ENCODE measurements at places on chromosomes 5 and 9.

GRCh38 chr9:137376386-137376785 lies 46.6 kb downstream of the EXD3 start:
- no peak overlapping the region for H3K4me3 ChIP-seq
- H3K27ac ChIP-seq = no peak overlapping the region
- H3K4me1 ChIP-seq = peaks cover 5% of the 10 kb centered on the region
- H3K27me3 ChIP-seq = no peaks in the 10 kb centered on the region

- no peak for DNase-seq
- H3K36me3 ChIP-seq = peaks cover 20% of the 10 kb centered on the region
- peaks cover 14% of the 10 kb centered on the region for H3K4me1 ChIP-seq
- no peaks in the 10 kb centered on the region for H3K27me3 ChIP-seq
These were observed 333.3 kb downstream of the ARRDC3 start for GRCh38 chr5:91049800-91050199.

DNA sequence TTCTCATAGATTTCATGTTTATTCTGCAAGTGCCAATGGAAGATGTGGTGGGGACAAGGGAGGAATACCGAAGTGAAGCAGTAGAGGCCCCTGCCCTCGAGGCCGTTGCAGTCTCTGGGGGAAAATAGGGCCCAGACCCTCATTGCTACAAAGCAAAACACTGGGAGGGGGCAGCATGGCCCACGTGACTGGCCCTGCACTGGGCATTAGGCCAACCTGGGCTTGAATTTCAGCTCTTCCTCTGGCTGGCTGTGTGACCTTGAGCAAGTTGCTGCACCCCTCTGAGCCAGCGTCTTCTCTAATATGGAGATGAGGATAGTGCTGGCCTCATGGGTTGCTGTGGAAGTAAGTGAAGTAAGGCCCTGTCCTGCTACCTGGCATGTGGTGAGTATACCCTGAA lies 709 bp upstream of the SYNPO start:
- no peak overlapping the region for H3K4me3 ChIP-seq
- no peaks in the 10 kb centered on the region for H3K36me3 ChIP-seq
- DNase-seq = no peak
- peak overlapping the region; percentile 36 for H3K27ac ChIP-seq
- H3K27me3 ChIP-seq = peaks cover 8% of the 10 kb centered on the region

GRCh38 chr5:154264549-154265196 lies 74.1 kb downstream of the GALNT10 start:
- H3K27me3 ChIP-seq = peaks cover 5% of the 10 kb centered on the region
- no peak for DNase-seq
- H3K36me3 ChIP-seq = peaks cover 11% of the 10 kb centered on the region
- H3K4me1 ChIP-seq = peaks cover 39% of the 10 kb centered on the region
- no peak overlapping the region for H3K27ac ChIP-seq

DNA sequence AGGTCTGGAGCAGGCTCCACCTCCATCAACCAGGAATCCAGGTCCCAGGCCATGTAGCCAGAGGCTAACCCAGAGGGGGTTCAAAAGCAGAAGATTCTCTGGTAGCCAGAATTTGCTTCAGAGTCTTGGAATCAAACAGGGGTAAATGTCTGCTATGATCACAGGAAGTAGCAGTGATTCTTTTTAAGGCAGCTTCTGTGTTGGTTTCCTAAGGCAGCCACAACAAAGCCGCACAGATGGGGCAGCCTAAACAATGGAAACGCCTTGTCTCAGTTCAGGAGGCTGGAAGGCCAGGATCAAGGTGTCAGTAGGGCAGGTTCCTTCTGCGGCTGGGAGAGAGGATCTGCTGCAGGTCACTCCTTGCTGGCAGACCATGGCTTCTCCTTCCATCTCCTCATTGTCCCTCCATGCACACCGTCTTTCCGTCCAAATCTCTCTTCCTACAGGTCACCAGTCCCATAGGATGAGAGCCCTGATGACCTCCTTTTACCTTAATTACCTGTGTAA lies 167.3 kb downstream of the ROR2 start:
- peak overlapping the region; percentile 40 for H3K27ac ChIP-seq
- H3K4me3 ChIP-seq = no peak overlapping the region
- H3K4me1 ChIP-seq = peaks cover 74% of the 10 kb centered on the region
- no peak for DNase-seq
- peaks cover 67% of the 10 kb centered on the region for H3K36me3 ChIP-seq

DNA sequence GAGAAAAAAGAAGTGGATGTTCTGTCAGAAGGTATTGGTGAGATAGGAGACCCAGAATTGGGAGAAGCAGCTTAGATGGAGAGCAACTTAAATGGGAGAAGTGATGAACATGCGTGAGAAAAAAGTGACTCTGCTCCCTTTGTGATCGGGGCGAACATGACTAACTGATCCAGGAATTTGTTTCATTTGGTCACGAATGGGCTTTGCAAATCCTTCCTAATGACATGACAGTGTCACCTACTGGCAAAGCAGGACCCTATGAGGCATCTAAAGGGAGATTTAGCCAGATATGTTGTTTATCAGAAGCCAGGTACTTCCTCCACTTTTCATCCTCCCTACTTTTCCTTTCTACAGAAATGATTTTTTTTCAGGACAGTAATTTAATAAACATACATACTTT lies 787.4 kb upstream of the RGMB start:
- no peak overlapping the region for H3K27ac ChIP-seq
- H3K36me3 ChIP-seq = no peaks in the 10 kb centered on the region
- H3K4me1 ChIP-seq = no peaks in the 10 kb centered on the region
- H3K4me3 ChIP-seq = no peak overlapping the region
- peaks cover under 1% of the 10 kb centered on the region for H3K27me3 ChIP-seq

DNA sequence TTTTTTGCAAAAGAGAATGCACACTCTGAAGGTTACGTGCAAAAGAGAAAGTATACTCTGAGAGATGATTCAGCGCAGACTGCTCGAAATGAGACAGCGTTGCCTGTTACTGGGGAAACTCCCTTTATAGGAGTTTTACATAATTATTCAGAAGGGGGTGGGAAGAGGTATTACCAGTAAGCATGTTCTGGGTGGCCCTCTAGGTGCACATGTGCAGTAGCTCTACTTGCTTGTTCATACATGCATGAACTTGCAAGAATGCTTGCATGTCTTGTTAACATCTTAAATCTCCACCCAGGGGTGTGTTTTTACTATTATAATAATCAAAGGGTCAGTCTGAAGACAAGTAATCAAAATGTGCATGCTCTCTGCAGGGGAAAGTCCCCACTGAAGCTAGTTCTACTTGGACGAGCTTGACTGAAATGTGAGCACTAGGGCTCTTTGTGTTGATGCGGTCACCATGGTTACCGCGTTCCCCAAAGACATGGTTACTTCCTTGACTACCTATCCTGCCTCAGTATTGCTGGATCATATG lies 75.5 kb downstream of the SGCD start:
- no peaks in the 10 kb centered on the region for H3K36me3 ChIP-seq
- no peaks in the 10 kb centered on the region for H3K27me3 ChIP-seq
- peaks cover 22% of the 10 kb centered on the region for H3K4me1 ChIP-seq
- H3K27ac ChIP-seq = no peak overlapping the region
- no peak overlapping the region for H3K4me3 ChIP-seq
- DNase-seq = peak; percentile 52

DNA sequence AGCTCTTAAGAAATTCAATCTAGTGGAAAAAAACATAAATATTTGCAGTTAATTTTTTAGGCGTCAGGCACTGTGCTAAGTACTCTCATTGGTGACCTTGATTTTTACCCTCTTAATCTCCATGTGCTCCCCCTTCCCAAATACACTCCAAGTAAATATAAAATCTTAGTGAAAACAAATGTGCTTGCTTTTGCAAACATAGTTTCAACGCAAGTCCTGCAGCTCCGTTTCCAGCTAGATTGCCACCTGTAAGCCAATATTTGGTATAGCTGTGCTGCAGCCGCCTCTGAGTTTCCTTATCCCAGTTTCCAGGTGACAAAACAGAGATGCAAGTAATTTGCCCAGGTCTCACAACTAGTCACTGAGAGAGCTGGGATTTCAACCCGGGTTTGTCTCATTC lies 1.9 kb upstream of the MTMR12 start:
- DNase-seq = no peak
- H3K4me1 ChIP-seq = peaks cover 11% of the 10 kb centered on the region
- H3K27ac ChIP-seq = no peak overlapping the region
- peaks cover 22% of the 10 kb centered on the region for H3K27me3 ChIP-seq
- H3K36me3 ChIP-seq = peaks cover 12% of the 10 kb centered on the region

DNA sequence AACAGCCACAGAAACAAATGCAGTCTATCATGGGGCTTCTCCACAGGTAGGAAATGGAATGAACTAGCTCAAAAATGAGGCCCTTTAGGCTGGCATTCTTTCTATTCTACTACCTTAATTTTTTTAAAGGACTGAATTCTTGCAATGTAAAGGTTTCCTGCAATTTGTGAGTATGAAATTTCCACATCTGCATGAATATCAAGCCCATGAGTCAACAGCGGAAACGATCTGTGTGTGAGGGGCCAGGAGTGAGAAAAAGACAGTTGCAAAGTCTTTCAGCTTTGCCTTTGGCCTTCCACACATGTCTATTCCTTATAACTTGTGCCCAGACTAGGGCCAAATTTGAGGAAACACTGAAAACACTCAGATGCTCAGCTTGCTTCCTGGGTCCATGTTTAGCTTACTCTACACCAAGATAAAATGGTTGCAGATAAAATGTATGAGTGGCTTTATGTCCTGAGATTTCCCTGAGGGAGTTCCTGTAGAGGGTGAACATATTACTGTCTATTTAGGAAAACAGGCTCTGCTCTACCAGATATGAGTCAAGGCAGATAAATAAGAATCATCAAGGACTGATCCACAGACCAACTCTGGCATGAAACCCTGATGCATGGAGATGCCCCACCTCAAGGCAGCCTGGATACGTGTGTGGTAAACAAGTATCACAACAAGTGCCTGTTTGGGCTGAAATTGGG lies 46.5 kb downstream of the RETREG1 start:
- no peak overlapping the region for H3K4me3 ChIP-seq
- peaks cover 22% of the 10 kb centered on the region for H3K4me1 ChIP-seq
- peaks cover 16% of the 10 kb centered on the region for H3K27me3 ChIP-seq
- DNase-seq = no peak
- no peak overlapping the region for H3K27ac ChIP-seq

- peak overlapping the region; percentile 98 for H3K4me3 ChIP-seq
- DNase-seq = peak; percentile 75
- no peaks in the 10 kb centered on the region for H3K36me3 ChIP-seq
These were observed 2.1 kb downstream of the EDIL3 start for GRCh38 chr5:84382363-84383295.

- H3K36me3 ChIP-seq = no peaks in the 10 kb centered on the region
- no peak for DNase-seq
- no peak overlapping the region for H3K27ac ChIP-seq
- H3K27me3 ChIP-seq = no peaks in the 10 kb centered on the region
- no peak overlapping the region for H3K4me3 ChIP-seq
- H3K4me1 ChIP-seq = peaks cover 39% of the 10 kb centered on the region
These were observed 318.6 kb upstream of the CD180 start for GRCh38 chr5:67515020-67515689.

DNA sequence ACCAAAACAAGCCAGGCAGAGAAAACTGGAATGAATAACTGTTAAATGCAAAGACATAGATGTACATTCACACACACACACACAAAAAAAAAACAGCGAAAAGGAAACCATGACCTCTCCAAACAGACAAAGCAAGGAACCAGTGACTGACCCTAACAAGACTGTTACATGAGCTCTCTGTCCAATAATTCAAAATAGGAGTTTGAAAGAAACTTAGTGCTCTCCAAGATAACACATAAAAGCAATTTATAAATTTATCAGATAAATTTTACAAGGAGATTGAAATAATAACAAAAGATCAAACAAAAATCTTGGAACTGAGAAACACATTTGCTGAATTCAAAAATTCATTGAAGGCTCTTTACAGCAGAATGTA lies 423.5 kb upstream of the RGMB start:
- no peak overlapping the region for H3K4me3 ChIP-seq
- no peaks in the 10 kb centered on the region for H3K4me1 ChIP-seq
- no peak overlapping the region for H3K27ac ChIP-seq

- no peak overlapping the region for H3K27ac ChIP-seq
- no peak overlapping the region for H3K4me3 ChIP-seq
- peaks cover 26% of the 10 kb centered on the region for H3K4me1 ChIP-seq
- DNase-seq = no peak
- H3K36me3 ChIP-seq = no peaks in the 10 kb centered on the region
- peaks cover 4% of the 10 kb centered on the region for H3K27me3 ChIP-seq
These were observed 12.9 kb upstream of the CAST start for GRCh38 chr5:96649251-96649662.

DNA sequence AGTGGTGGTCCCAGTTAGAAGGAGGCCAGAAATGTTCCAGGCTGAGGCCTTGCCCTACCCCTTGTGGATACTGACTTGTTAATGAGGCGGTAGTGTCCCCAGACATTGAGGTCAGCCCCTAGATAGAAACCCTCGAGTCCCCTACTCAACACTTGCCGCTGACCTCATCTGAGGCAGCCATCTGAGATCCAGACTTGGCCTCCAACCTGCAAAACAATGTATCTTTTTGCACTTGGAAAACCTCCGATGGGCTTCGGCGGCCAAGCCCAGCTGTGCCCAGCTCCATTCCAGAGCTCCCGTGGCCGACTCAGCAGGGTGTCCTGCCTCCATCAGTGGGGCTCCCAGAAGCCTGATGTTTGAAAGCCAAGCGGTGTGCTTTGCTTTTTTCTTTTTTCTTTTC lies 122.1 kb downstream of the WNK2 start:
- no peak for DNase-seq
- H3K36me3 ChIP-seq = no peaks in the 10 kb centered on the region
- H3K4me1 ChIP-seq = peaks cover 15% of the 10 kb centered on the region
- H3K4me3 ChIP-seq = no peak overlapping the region
- H3K27me3 ChIP-seq = no peaks in the 10 kb centered on the region

DNA sequence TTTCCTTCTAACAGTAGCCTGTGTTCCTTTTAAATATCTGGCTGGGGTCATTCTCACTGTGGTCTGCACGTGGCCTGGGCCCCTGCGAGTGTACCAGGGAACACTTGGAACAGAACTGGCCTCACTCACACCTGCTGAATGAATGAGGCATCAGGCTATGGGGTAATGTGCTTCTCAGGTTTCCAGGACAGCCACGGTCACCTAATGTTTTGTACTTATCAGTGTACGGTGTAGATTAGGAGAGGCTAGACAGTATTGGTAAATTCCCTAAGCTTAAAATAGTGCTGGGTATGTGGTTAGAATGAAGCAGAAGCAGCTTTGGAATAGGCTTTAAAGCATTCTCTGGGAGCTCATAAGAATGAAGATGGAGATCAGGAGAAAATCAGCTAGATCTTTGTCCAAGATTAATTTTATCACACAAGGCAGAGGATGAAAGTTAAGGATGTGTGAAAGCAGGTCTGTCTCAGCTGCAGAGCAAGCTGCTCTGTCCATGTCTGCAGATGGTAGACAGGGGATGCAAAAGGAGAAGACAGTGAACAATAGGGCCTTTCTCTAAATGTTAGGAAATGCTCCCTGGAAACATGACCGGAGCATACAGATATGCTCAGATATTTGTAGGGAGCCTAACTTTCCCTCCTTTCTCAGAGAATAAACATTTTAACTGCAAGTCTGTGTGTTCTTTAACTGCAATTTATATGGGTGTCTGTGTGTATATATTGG lies 267.5 kb downstream of the NR3C1 start:
- H3K36me3 ChIP-seq = no peaks in the 10 kb centered on the region
- H3K4me1 ChIP-seq = peaks cover 25% of the 10 kb centered on the region
- no peak overlapping the region for H3K4me3 ChIP-seq

Measured in nephron progenitor cell (in vitro differentiated cells).